ENCODE measurements at places on chromosomes 2 and 18. TPM values are rescaled to one million over a fixed set of nuclear protein-coding genes. Genes with fewer than 3 reads are reported as not detected.

The ACTR3 gene
- total RNA-seq, result 163 TPM

The PIAS2 gene
- total RNA-seq, result 18.1 TPM

- DNase-seq, result no peak
These were observed at the start of gene COL3A1 for GRCh38 chr2:188974164-188974563. Gene COL3A1 (plus strand): TSS chr2:188974373. CDS start chr2:188974490, 117 bp downstream.

DNA sequence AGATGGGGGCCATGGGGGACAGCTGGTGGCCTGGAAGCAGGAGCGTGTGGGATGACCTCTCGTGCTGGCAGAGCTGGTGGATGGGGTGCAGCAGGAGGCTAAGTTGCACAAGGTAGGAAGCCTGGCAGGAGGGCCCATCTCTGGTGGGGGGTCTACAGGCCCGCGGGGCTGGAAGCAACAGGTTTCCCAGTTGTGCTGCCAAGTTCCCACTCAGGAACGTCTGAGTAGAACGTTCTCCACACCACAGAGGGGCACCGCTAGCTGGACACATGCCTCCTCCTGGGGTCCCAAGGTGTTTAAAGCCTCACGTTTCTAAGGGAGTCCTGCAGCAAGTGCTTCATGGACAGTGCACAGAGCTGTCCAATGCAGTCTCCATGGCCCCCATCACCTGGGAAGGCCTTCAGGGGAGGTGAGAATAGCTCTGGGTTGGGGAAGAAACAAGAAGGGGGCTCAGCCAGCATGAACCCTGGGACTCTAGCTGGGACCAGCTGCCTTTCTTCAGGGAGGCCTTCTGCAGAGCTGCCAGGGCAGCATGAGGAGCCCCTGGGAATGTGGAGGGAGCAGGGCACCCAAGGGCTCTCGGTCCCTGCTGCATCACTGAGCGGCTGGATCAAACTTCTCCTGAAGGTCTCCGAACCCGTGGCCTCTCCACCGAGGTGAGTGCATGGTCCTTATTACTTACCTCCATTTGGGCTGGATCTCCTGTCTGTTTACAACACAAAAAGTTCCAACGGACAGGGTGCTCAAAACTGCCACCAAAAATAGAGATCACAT lies 80.0 kb downstream of the TWIST2 start:
- no peak for DNase-seq

The LCT gene
- not detected for total RNA-seq

- no peak for DNase-seq
These were observed 116.2 kb upstream of the ST6GAL2 start for GRCh38 chr2:107001964-107002696.

The CYP27C1 gene
- total RNA-seq, result not detected

GRCh38 chr18:80238651-80239260 lies 8.6 kb downstream of the PARD6G start:
- no peak for DNase-seq

GRCh38 chr18:75221397-75221796 lies 10.8 kb downstream of the TSHZ1 start:
- DNase-seq, result no peak

The ELOA2 gene
- total RNA-seq, result not detected

DNA sequence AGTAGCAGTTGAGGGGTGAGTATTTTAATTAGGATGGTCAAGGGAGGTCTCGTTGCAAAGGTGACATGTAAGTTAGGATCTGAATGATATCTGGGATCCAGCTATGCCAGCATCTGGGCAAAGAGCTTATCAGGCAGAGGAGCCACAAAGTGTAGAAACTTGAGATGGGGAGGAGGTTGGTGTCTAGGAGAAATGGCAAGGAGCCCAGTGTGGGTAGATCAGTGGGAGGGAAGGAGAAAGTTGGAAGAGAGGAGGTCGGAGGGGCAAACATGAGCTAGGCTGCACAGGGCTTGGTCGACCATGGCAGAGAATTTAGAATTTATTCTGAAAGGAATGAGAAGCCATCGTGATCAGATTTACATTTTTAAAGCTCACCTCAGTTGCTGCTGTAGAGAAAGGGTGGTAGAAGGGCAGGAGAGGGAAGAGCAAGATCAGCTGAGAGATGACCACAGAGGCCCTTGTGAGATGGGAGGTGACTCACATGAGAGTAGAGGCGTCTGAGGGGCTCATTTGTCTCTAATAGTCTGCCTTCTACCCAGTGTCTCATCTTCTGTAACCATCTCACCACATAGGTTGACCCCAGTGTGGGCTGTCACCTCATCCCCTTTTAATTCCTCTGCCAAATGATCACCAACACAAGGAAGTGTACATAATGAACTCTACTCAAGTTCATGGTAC lies 170.0 kb downstream of the ETAA1 start:
- DNase-seq, result no peak

The PARD6G gene
- total RNA-seq, result 9.9 TPM

The USP37 gene
- total RNA-seq, result 15.0 TPM

GRCh38 chr2:190182071-190182524 lies 119.6 kb upstream of the MSTN start:
- no peak for DNase-seq

The DNAH6 gene
- total RNA-seq, result 0.33 TPM

- DNase-seq, result no peak
These were observed 568.0 kb downstream of the TRIB2 start for GRCh38 chr2:13284688-13285087.

- DNase-seq, result no peak
These were observed 437.7 kb downstream of the SATB2 start for GRCh38 chr2:199019898-199020507.

DNA sequence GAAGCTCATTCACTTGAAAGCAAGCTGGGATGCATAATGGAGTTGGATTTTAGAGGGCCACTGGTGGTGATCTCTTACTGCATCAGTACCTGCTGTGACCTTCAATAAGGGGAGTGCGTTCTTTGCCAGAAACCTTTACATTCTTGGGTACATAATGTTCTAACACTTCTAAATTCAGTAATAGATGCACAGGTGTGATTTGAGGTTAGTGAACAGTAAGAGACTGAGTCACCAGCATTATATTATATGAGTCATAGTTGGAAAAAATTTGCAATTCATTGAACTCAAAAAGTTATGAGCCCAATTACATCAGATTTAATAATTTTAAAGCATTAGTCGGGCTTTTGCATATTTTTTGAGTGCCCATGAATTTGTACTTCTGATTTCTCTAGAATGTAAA lies 803.3 kb downstream of the ADCYAP1 start:
- no peak for DNase-seq

The ERFE gene
- total RNA-seq, result 0.39 TPM

- no peak for DNase-seq
These were observed 974.3 kb upstream of the CELF4 start for GRCh38 chr18:38539856-38540255.

The PROM2 gene
- 0.50 TPM for total RNA-seq

The LIMS2 gene
- total RNA-seq, result 185 TPM

DNA sequence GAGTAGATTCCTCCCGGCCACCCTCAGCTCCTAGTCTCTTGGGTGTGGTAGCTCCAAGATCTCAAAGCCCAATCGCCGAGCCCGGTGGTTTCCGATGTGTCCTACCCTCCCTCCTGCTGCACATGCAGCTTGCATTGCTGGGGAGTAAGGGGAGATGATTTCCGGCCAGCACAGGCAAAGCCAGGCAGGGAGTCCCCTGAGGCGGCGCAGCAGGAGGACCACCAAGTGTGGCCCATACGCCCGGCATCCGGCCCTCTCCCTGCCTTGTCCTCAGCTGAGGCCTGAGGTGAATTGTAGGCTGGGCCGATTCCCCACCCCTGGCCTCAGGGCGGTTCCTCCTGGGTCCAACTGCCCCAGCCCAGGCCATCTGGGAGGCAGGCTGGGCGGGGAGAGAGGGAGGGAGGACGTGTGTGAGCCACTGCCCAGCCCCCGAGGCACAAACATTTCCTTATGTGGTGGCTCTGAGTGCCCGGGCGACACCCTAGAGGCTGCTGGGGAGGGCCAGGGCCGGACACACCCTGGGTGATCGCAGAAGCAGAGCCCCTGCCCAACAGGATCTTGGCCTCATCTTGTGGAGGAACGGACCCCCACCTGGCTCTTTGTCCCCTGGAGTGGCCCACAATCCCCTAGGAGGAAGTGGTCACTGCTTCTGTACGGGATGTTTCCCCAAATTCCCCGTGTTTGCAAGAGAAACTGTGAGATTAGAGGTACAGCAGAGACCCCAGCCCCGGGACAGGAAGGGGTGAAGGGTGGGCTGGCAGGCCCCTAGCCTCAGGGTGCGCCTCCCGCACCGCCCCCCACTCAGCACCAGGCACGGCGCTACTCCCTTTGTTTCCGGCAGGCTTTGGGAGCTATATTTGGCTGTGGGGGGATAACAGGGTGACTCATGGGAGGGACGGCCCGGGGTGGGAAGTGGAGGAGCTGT lies 41.9 kb upstream of the PTMA start:
- DNase-seq, result peak; percentile 98

DNA sequence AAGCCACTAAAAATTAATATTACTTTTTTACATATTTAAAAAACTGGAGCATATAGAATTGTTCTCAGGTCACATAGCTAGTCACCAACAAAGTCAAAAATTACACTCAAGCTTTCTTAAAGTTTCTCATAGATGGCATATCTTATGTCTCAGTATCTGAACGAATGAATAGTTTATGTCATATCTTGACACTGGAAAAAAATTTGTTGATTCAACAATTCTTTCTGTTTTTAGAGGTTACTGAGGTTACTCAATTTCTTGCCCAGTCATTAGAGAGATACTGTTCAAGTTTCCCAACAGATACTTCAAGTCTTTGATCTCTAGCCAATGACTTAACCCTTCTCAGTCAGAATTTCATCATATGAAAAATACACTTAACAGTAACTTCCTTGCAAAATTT lies 113.1 kb upstream of the XIRP2 start:
- no peak for DNase-seq

DNA sequence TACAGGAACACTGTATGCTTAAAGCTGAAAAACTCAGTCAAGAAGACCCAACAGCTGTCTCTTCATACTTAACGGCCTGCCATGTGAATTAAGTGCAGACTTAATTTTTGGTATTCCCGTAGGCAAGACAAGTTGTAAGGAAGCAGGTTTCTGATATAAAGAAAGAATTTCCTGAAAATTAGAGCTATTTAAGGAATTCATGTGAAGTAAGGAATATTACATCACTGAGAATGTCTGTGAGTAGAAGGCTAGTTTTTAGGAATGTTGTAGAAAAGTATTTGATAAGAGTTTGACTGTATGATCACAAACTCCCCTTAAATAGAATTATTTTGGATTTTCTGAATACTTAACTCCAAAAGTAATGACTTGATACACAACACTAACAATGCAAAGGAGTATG lies 51.0 kb downstream of the WDR33 start:
- no peak for DNase-seq

GRCh38 chr18:49111191-49111988 lies 160.6 kb upstream of the SMAD7 start:
- DNase-seq, result no peak

DNA sequence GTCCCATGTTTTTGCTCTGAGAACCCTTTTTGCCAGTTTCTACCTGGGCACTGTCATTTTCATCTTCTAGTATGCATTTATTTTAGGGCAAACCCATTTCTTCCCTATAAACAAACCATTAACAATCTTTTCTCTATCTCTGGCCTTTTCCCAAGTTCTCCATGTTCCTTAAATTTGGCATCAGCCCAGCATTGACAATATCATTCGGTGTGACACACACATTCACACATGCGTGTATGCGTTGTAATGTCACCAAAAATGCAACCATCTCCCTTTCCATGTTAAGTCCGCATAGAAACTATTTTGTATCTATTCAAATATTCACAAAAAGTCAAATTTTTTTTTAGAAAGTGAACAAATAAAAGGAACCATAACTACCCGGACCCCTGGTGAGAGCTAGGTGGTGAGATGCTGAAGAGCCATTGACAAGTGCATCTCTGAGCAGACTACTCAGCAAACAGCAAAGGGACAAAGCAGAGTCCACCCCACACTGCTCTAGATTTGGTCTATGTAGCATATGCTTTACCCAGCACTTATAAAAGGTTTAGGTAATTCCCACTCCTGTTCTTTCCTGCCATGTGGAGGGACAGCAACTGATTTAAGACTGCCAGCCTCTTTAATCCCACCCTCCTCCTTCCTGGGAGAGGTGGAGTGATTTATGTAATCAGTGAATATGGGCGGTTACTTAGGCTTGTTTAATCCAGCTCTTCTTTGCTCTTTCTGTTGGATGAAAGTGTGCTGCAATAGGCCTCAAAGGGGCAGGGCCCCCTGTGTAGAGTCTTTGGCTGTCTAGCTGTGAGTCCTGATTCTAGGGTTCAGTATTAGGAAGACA lies 124.1 kb downstream of the METTL8 start:
- DNase-seq, result no peak

DNA sequence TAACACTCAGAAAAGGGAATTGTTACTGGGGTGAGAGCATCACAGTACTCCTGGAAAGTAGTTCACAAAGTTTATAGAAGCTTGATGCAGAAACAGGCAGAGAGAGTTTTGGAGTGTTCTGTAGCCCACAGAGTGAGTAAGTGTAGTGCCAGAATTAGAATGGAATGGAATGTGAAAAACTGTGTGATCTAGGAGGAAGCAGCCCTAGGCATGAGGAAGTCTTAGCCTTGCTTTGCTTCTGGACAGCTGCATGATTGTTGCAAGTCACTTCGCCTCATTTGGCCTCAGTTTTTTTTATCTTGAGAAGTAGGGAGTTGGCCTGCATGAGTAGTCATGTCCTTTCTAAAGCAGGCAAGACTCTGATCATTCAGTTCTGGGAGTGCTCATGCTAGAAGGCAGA lies 10.9 kb downstream of the SERPINB12 start:
- no peak for DNase-seq

DNA sequence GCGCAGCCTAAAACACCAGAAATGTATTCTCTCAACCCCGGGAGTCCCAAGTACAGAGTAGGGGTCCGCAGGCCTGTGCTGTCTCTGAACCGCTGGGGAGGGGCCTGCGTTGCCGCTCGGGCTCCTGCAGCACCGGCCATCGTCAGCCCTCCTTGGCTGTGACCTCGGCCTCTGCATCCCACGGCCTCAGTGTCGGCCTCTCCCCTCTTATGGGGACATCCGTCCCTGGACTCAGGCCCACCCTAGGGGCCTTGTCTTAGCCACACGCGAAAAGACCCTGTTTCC lies 50.5 kb downstream of the KCNG2 start:
- no peak for DNase-seq

GRCh38 chr18:60892441-60892840 lies 440.8 kb upstream of the CDH20 start:
- DNase-seq, result no peak

The SOCS6 gene
- 22.3 TPM for total RNA-seq

DNA sequence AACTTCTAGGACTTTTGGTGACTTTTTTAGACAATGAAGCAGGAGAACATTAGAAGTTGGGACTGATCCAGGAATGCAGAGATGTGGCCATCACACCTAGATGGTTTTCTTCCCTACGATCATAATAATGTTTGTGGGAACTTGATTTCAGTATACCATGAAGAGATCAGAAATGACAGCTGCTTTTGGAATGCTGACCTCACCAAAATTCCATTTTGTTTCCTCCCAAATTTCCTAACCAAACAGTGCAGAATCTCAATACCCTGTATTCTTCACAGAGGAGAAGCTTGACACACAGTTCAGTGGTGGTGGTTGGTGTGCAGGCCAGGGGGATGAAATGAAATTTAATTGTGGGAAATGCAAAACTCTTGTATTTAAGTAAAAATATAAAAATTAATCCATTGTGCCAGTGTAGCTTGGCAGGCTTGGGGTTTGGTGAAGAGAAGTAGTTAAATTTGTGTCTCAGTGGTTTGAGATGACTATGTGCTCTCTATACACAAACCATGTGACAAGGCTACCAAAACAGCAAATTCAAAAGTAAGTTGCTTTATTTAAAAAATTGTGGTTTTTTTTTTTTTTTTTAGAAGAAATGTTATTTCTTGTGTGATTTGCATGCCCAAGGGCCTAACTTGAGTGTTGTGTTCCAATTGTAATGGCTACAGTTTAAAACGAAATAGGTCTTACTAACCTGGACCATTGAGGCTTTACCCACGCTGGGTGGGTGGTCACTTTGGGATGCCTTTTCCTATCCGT lies 252.4 kb downstream of the LPIN1 start:
- DNase-seq, result no peak

GRCh38 chr2:86592547-86593230 lies 29.4 kb upstream of the CHMP3 start:
- DNase-seq, result no peak

The CCDC141 gene
- 8.7 TPM for total RNA-seq
